ENCODE measurements at places on chromosomes 1 and 21. TPM values are rescaled to one million over a fixed set of nuclear protein-coding genes. Genes with fewer than 3 reads are reported as not detected.

GRCh38 chr1:156405670-156406069, 36.7 kb downstream of the RHBG start:
- H3K4me3 ChIP-seq = no peak overlapping the region
- H3K36me3 ChIP-seq = no peaks in the 10 kb centered on the region
- no peaks in the 10 kb centered on the region for H3K4me1 ChIP-seq
- 0 out of 2 replicates have a peak, but pooled peaks cover 3% of the 10 kb centered on the region for H3K27me3 ChIP-seq
- DNase-seq = no peak
- H3K27ac ChIP-seq = no peak overlapping the region

DNA sequence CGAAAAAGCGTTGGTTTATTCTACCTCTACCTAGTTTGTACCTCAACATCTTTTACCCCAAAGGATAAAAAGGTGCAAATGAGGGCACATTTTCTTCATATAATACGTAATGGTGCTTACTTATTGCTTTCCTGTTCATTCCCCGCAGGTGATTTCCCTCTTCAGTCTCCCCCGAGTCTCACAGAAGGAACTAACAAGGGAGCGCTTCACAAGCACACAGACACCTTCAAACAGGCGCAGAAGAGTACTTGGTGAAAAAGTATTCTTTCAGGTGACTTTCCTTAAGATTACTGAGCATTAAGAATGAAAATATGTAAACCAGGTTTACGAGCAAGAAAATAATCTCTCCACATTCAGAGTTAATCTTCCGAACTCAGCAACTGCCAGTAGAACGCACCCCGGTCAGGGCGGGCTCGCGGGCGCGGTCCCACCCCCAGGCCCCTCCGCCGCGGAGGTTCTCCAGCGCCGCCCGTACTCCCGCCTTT, 511 bp upstream of the RABGAP1L start:
- DNase-seq = no peak
- peak overlapping the region; percentile 92 for H3K27ac ChIP-seq
- H3K27me3 ChIP-seq = no peaks in the 10 kb centered on the region
- H3K36me3 ChIP-seq = no peaks in the 10 kb centered on the region
- peaks cover 32% of the 10 kb centered on the region for H3K4me1 ChIP-seq
- H3K4me3 ChIP-seq = peak overlapping the region; percentile 91

- H3K36me3 ChIP-seq = no peaks in the 10 kb centered on the region
- H3K4me3 ChIP-seq = no peak overlapping the region
- no peak for DNase-seq
- H3K27ac ChIP-seq = no peak overlapping the region
- no peaks in the 10 kb centered on the region for H3K4me1 ChIP-seq
Measured at GRCh38 chr1:33641104-33641830, 168.8 kb downstream of the ZSCAN20 start.

GRCh38 chr1:185581020-185581419, 153.2 kb upstream of the HMCN1 start:
- no peaks in the 10 kb centered on the region for H3K27me3 ChIP-seq
- H3K27ac ChIP-seq = no peak overlapping the region
- no peak for DNase-seq
- H3K4me1 ChIP-seq = no peaks in the 10 kb centered on the region

GRCh38 chr1:24727501-24728216, 17.6 kb upstream of the CLIC4 start:
- H3K4me3 ChIP-seq = peak overlapping the region; percentile 23
- DNase-seq = peak; percentile 71
- H3K27me3 ChIP-seq = no peaks in the 10 kb centered on the region

- H3K27ac ChIP-seq = peak overlapping the region; percentile 28
- H3K36me3 ChIP-seq = no peaks in the 10 kb centered on the region
- H3K4me1 ChIP-seq = peaks cover 20% of the 10 kb centered on the region
- no peak for DNase-seq
- H3K4me3 ChIP-seq = no peak overlapping the region
Measured at GRCh38 chr1:15345705-15346345, 63.9 kb upstream of the EFHD2 start.

DNA sequence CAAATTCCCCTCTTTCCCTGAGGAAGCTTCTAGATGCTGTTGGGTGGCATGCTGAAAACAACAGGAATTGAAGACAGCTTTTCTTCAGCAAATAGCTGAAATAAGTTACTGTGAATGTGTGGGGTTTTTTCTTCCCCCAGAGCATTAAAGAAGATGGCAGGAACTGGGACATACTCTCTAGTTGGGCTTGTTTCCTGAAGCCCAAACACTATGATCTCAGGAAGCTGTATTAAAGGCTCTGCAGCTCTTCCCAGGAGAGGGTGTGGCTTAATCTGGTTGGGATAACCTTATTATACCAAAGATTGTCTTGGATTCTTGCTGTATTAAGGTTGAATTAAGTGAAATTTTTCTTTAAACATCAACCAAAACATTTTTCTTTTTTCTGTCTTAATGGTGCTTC, 64.9 kb upstream of the LMO4 start:
- DNase-seq = no peak
- H3K36me3 ChIP-seq = no peaks in the 10 kb centered on the region
- H3K27me3 ChIP-seq = peaks cover 2% of the 10 kb centered on the region
- H3K4me3 ChIP-seq = no peak overlapping the region
- H3K4me1 ChIP-seq = no peaks in the 10 kb centered on the region

DNA sequence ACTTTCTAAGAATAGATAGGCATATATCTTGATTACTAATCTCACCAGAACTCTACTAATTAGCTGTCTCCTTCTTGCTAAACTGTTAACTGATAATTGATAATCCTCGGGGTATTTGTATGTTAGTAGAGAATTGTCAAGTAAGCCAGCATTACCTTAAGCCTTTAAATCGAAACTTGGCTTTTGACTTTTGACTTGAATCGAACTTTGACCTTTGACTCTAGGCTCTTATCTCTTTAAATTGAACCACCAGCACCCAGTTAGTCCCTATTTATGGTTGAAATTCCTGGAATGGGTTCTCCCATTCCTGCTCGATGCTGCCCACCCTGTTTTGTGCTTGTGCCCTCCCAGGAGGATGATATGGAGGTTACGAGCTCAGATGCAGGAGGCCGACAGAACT, 244.4 kb downstream of the TGFB2 start:
- no peak overlapping the region for H3K27ac ChIP-seq
- DNase-seq = no peak
- no peak overlapping the region for H3K4me3 ChIP-seq
- no peaks in the 10 kb centered on the region for H3K36me3 ChIP-seq

GRCh38 chr1:78436961-78437360, 53.8 kb upstream of the PTGFR start:
- no peak overlapping the region for H3K27ac ChIP-seq
- H3K4me3 ChIP-seq = no peak overlapping the region
- no peaks in the 10 kb centered on the region for H3K36me3 ChIP-seq
- H3K4me1 ChIP-seq = no peaks in the 10 kb centered on the region

GRCh38 chr1:44617703-44618029, 56.6 kb downstream of the TMEM53 start:
- no peaks in the 10 kb centered on the region for H3K36me3 ChIP-seq
- no peaks in the 10 kb centered on the region for H3K27me3 ChIP-seq
- no peak for DNase-seq
- no peak overlapping the region for H3K27ac ChIP-seq
- no peak overlapping the region for H3K4me3 ChIP-seq
- no peaks in the 10 kb centered on the region for H3K4me1 ChIP-seq

GRCh38 chr1:65404941-65405340, 15.5 kb upstream of the LEPR start:
- H3K27ac ChIP-seq = no peak overlapping the region
- no peak for DNase-seq
- no peaks in the 10 kb centered on the region for H3K36me3 ChIP-seq
- H3K27me3 ChIP-seq = no peaks in the 10 kb centered on the region
- no peak overlapping the region for H3K4me3 ChIP-seq

The RAB42 gene
- polyA plus RNA-seq = 0.28 TPM

GRCh38 chr1:183226963-183227362, 40.9 kb downstream of the LAMC2 start:
- DNase-seq = no peak
- no peaks in the 10 kb centered on the region for H3K27me3 ChIP-seq
- H3K27ac ChIP-seq = no peak overlapping the region
- H3K36me3 ChIP-seq = no peaks in the 10 kb centered on the region

- H3K36me3 ChIP-seq = no peaks in the 10 kb centered on the region
- no peaks in the 10 kb centered on the region for H3K4me1 ChIP-seq
- no peak overlapping the region for H3K27ac ChIP-seq
- no peaks in the 10 kb centered on the region for H3K27me3 ChIP-seq
Measured at GRCh38 chr1:94265011-94265422, 27.6 kb upstream of the ARHGAP29 start.

GRCh38 chr1:155974208-155975115, 3.9 kb downstream of the ARHGEF2 start:
- peaks cover 2% of the 10 kb centered on the region for H3K36me3 ChIP-seq
- H3K27me3 ChIP-seq = no peaks in the 10 kb centered on the region
- peak overlapping the region; percentile 14 for H3K27ac ChIP-seq
- DNase-seq = no peak
- H3K4me1 ChIP-seq = peaks cover 33% of the 10 kb centered on the region

The GPR37L1 gene
- 0.08 TPM for polyA plus RNA-seq

DNA sequence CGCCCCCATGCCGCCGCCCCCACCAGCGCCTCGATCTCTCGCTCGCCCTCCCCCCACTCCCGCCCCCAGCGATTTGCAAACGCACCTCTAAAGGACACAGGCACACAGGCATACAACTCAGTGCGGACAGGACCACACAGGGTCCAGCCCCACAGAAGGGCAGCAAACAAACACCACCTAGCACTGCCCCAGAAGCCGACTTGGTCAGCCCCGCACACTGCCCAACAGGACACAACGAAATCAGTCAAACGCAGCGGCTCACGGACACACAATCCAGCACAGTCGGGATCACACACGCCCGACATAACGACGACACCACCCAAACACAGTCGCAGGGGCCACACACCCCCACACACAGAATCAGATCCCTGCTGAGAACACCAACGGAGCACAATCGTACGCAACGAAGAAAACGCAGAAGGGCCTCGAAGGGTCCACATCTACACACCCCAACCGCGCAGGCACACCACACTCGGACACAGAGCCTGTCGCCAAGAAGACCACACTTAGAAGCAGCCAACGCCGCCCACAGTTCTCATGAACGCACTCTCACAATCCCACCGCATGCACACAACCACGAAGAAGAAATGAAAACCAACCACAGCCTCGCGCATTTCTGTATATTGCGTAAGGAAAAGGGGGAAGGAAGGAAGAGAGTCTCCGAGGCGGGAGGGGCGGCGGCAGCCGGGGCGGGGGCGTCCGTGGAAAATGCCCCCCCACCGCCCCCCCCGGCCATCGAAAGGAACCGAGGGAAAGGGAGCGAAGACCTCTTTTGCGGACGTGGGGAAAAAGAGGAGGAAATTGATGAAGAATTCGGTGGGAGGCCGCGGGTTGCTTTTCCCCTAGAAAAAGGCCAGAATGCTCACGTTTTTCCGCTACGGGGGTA, 481 bp downstream of the TAL1 start:
- no peak overlapping the region for H3K4me3 ChIP-seq
- peaks cover 3% of the 10 kb centered on the region for H3K4me1 ChIP-seq
- peaks cover 24% of the 10 kb centered on the region for H3K27me3 ChIP-seq
- peak; percentile 1 for DNase-seq
- H3K36me3 ChIP-seq = no peaks in the 10 kb centered on the region
- H3K27ac ChIP-seq = no peak overlapping the region

- H3K4me1 ChIP-seq = no peaks in the 10 kb centered on the region
Measured at GRCh38 chr1:96989302-96989701, 267.7 kb downstream of the PTBP2 start.

The CACNA1S gene
- 0.04 TPM for polyA plus RNA-seq

GRCh38 chr1:236514703-236515442, 8.9 kb upstream of the LGALS8 start:
- H3K4me3 ChIP-seq = no peak overlapping the region
- no peak overlapping the region for H3K27ac ChIP-seq
- no peak for DNase-seq
- no peaks in the 10 kb centered on the region for H3K4me1 ChIP-seq

DNA sequence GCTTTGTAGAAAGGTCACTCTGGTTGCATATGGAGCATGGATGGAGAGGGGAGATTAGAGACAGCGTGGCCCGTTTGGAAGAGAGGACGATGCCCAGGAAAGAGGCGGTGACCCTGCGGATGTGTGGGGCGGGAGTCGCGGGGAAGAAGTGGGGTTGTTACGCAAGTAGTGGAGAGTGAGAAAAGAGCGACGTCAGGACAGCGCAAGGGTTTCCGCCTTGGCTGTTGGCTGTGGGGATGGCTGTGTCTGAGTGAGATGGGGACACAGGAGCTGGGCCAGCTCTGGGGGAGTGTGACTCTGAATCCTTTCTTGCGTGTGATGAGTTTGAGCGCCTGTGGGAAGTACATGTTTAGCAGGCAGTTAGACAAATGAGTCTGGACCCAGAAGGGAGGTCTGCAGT, 3.8 kb downstream of the B4GALT2 start:
- no peaks in the 10 kb centered on the region for H3K27me3 ChIP-seq
- H3K27ac ChIP-seq = no peak overlapping the region
- DNase-seq = no peak
- H3K4me3 ChIP-seq = no peak overlapping the region

GRCh38 chr1:32772281-32773017, 44.7 kb downstream of the YARS1 start:
- H3K4me1 ChIP-seq = no peaks in the 10 kb centered on the region
- no peak overlapping the region for H3K27ac ChIP-seq
- H3K27me3 ChIP-seq = no peaks in the 10 kb centered on the region
- no peak for DNase-seq
- H3K4me3 ChIP-seq = no peak overlapping the region
